ENCODE measurements at places on chromosomes 2 and 18. TPM values are rescaled to one million over a fixed set of nuclear protein-coding genes. Genes with fewer than 3 reads are reported as not detected.

DNA sequence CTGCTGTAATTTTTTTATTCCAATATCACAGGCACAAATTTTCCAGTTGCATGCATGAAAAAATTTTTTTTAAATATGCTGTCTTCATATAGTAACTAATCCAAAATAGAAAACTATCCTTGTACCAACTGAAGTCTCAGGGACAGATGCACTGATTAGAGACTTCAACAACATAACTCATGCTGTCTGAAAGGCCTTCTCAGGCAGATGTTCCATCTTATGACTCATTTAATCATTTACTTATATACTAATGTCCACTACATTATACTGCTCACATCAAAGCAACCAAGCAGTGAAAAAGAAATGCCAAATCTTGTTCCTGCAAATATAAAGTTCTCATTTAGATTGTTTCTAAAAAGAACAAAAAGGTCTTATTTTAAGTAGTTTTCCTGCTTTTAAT lies 53.1 kb downstream of the OLA1 start:
- H3K4me1 ChIP-seq = no peaks in the 10 kb centered on the region
- DNase-seq = peak; percentile 16
- H3K36me3 ChIP-seq = no peaks in the 10 kb centered on the region
- H3K27ac ChIP-seq = no peak overlapping the region

- no peak overlapping the region for H3K4me3 ChIP-seq
- H3K36me3 ChIP-seq = no peaks in the 10 kb centered on the region
- H3K27ac ChIP-seq = no peak overlapping the region
- peak; percentile 14 for DNase-seq
Measured at GRCh38 chr2:62076980-62077638, 118.8 kb upstream of the B3GNT2 start.

GRCh38 chr2:201204655-201205514 lies 21.9 kb downstream of the CASP10 start:
- DNase-seq = no peak
- H3K27ac ChIP-seq = no peak overlapping the region
- no peak overlapping the region for H3K4me3 ChIP-seq

DNA sequence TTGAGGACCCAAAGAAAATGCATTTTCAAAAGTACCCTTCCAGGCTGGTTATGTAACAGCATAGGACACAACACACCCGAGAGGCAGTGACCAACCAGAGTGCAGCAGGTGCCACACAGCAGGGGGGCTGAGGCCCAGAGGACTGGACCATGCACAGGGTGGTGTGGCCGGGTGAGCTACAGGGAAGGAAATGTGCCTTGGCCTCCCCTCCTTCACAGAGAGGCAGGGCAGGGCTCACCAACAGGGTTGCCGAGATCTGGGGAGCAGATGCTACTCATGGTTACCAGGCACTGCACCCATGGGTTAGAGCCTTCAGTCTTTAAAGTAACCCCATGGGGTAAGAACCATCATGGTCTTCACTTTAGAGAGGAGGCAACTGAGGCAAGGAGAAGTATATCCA lies 158.4 kb downstream of the MSH2 start:
- no peak for DNase-seq
- H3K36me3 ChIP-seq = no peaks in the 10 kb centered on the region

DNA sequence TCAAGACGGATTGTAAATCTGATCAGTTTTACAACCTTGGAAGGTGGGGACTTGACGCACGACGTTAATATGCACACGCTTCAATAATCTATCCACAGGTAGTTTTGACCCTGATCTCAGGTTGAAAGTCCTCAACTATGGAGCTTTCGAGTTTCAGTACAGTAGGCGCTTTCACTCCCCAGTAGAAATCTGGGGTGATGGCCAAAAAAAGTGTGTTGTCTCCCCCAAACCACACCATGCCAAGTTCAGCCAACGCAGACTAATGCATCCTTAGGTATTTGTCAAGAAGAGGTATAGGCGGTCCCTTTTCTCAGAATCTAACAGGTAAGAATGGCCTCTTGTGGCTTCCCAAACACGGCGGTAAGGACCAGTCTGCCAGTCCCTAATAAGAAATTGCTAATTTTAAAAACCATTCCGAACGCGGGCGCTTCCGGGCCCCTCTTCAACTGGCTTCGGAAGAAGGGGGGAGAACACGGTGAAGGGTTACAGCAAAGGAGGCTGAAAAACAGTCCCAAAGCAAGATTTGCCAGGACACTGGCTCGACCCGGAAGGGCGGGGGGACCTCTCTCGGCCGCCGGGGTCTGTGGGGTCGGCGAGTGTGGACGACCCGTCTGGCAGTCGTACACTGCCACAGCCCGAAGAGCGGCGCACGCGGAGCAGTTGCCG lies 659 bp downstream of the FAM210A start:
- no peaks in the 10 kb centered on the region for H3K27me3 ChIP-seq
- peak overlapping the region; percentile 89 for H3K4me3 ChIP-seq
- H3K36me3 ChIP-seq = no peaks in the 10 kb centered on the region
- peak; percentile 1 for DNase-seq

DNA sequence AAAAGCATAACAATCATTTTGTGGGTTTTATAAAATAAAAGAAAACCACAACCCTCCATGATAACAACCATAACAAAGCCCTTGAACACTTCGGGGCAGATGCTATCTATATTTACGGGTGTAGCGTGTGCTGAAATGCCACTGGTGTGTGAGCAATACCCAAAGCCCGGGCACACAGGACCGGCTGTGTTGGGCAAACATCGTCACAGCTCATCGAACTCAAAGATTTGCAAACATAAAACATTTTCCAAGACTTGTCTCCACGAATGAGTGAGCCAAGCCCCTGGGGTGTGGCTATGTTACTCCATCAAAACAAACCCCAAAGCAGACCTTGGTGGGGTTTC lies 290.2 kb downstream of the LPIN1 start:
- no peak overlapping the region for H3K4me3 ChIP-seq
- no peak for DNase-seq
- H3K27ac ChIP-seq = no peak overlapping the region
- peaks cover 4% of the 10 kb centered on the region for H3K4me1 ChIP-seq
- H3K27me3 ChIP-seq = no peaks in the 10 kb centered on the region
- no peaks in the 10 kb centered on the region for H3K36me3 ChIP-seq

GRCh38 chr2:26521054-26521912 lies 43.4 kb upstream of the OTOF start:
- no peak for DNase-seq
- H3K27ac ChIP-seq = no peak overlapping the region
- no peaks in the 10 kb centered on the region for H3K36me3 ChIP-seq
- H3K4me3 ChIP-seq = no peak overlapping the region

- no peak overlapping the region for H3K27ac ChIP-seq
- no peaks in the 10 kb centered on the region for H3K27me3 ChIP-seq
- no peak for DNase-seq
Measured at GRCh38 chr18:72652990-72653593, 109.0 kb upstream of the CBLN2 start.

- H3K4me1 ChIP-seq = peaks cover 36% of the 10 kb centered on the region
- H3K27me3 ChIP-seq = no peaks in the 10 kb centered on the region
- peak; percentile 61 for DNase-seq
- H3K4me3 ChIP-seq = peak overlapping the region; percentile 99
Measured at GRCh38 chr2:109613081-109613921, 465 bp downstream of the SEPTIN10 start.

- peak overlapping the region; percentile 27 for H3K27ac ChIP-seq
- no peaks in the 10 kb centered on the region for H3K27me3 ChIP-seq
- DNase-seq = peak; percentile 71
- no peaks in the 10 kb centered on the region for H3K36me3 ChIP-seq
Measured at GRCh38 chr2:152513681-152514080, 178.7 kb downstream of the FMNL2 start.

DNA sequence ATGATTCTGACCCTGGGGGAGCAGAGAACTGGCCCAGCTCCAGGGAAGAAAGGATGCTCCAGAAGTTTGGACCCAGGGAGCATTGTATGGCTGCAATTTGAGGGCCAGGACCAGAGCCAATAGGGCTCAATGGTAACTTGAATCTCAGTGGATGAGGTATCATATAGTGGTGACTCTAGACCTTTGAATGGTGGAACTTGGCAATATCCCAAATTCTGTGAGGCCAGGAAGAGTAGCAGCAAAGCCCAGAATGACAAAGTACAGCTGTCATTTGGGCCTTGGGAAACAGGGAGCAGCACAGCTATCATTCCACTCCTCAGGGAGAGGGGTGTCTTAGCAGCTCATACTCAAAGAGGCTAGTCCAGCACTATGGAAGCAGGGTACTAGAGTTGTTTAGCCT lies 332.9 kb upstream of the RBMS1 start:
- no peak overlapping the region for H3K4me3 ChIP-seq
- H3K27me3 ChIP-seq = peaks cover 2% of the 10 kb centered on the region
- H3K27ac ChIP-seq = no peak overlapping the region
- no peaks in the 10 kb centered on the region for H3K4me1 ChIP-seq
- DNase-seq = no peak

DNA sequence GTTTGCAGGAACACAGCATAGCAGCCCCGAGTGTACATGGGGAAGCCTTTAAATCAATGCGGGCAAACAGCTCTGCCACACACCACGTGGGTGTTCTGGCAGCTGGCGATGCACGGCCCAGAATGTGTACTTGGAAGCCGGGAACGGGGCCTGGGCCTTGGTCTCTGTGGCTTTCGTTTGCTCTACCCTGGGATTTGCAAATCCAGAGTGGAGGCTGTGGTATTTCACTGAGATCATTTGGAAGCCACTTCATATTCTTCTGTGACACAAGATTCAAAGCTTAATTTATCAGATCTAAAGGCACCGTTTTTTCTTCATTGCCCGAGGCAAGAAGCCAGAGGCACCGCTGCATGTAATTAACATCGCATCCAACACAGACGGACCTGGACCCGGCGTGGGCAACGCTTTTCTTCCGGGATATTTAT lies 246.3 kb upstream of the MYT1L start:
- H3K4me3 ChIP-seq = no peak overlapping the region
- no peak for DNase-seq
- no peak overlapping the region for H3K27ac ChIP-seq
- H3K36me3 ChIP-seq = no peaks in the 10 kb centered on the region
- H3K4me1 ChIP-seq = no peaks in the 10 kb centered on the region

DNA sequence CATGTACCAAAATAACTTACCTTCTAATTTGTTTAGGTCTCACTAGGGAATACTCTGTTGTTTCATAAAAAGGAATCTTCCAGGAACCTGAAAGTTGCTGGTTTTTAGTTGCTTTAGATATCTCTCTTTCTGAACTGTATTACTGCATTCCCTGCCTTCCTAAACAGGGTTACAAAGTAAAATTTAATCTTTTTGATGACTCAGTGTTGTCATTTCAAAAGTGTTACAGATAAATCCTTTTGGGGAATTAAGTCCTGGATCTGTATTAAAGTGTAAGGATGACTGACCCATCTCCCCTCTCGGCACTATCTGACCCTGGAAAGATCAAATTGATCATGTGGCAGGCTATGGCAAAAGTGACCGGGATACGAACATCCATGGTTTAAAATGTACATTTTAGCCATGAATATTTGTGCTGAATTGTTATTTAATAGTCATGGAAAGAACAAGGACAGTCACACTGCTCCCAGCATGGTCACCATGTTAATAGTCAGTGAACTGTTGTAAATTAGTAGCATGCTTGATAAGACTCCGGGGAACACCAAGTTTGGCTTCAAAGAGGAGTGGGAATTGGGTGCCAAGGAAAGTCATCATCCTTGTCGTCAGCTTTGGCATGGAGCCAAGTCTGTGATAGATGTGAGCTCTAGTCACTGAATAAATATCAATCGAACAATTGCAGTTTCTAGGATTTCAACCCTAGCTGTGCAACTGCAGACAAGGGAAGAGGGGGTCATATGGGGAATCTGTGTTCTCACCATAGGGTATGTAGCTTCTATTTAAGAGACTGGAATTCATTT lies 4.2 kb downstream of the PLEKHA3 start:
- DNase-seq = peak; percentile 39
- peaks cover 30% of the 10 kb centered on the region for H3K4me1 ChIP-seq
- no peaks in the 10 kb centered on the region for H3K27me3 ChIP-seq
- no peak overlapping the region for H3K27ac ChIP-seq
- H3K36me3 ChIP-seq = peaks cover 2% of the 10 kb centered on the region
- H3K4me3 ChIP-seq = no peak overlapping the region

GRCh38 chr2:196068271-196069209 lies at the start of gene DNAH7:
Gene DNAH7 (minus strand): TSS chr2:196068837. CDS start chr2:196068711, 126 bp downstream.
- H3K4me1 ChIP-seq = no peaks in the 10 kb centered on the region

DNA sequence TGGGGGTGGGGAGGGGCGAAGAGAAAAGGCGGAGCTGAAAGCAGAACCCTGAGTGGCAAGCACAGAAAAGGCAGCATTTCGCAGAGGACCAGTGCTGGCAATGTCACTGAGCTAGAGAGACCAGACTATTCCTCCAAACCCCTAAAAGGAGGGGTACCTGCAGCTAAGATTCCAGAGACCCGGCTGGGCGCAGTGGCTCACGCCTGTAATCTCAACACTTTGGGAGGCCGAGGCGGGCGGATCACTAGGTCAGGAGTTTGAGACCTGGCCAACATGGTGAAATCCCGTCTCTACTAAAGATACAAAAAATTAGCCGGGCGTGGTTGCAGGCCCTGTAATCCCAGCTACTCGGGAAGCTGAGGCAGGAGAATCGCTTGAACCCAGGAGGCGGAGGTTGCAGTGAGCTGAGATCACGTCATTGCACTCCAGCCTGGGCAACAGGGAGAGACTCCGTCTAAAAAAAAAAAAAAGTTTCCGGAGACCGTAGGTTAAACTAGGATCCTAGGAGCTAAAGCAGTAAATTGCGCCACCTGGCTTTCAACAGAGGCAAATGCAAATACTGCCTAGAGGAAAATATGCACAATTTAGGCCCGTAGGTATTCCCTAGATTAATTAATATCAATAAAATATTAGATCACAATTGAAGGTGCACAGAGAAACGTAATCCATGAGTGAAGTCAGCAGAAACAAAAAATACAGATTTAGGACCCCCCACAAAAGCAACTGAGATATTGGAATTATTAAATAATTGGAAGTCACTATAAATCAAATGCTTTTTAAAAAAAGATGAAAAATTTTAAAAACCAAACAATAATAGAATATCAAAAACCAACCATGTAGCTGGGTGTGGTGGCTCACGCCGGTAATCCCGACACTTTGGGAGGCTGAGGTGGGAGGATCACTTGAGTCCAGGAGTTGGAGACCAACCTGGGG lies 4.9 kb downstream of the UCN start:
- H3K36me3 ChIP-seq = no peaks in the 10 kb centered on the region
- peaks cover 3% of the 10 kb centered on the region for H3K4me1 ChIP-seq
- H3K27ac ChIP-seq = no peak overlapping the region
- H3K4me3 ChIP-seq = no peak overlapping the region
- DNase-seq = peak; percentile 32

GRCh38 chr18:28365411-28365831 lies 188.5 kb upstream of the CDH2 start:
- no peak overlapping the region for H3K4me3 ChIP-seq
- H3K4me1 ChIP-seq = no peaks in the 10 kb centered on the region
- DNase-seq = peak; percentile 51
- no peak overlapping the region for H3K27ac ChIP-seq
- no peaks in the 10 kb centered on the region for H3K27me3 ChIP-seq

GRCh38 chr2:152942940-152943440 lies 224.6 kb downstream of the ARL6IP6 start:
- H3K4me3 ChIP-seq = no peak overlapping the region
- no peak overlapping the region for H3K27ac ChIP-seq
- H3K27me3 ChIP-seq = no peaks in the 10 kb centered on the region
- H3K36me3 ChIP-seq = no peaks in the 10 kb centered on the region
- no peaks in the 10 kb centered on the region for H3K4me1 ChIP-seq
- no peak for DNase-seq

TMEM182 gene
- 5.8 TPM for total RNA-seq

CAPN14 gene
- total RNA-seq = 0.14 TPM

C2orf78 gene
- not detected for total RNA-seq

UGT1A4 gene
- not detected for total RNA-seq

DYSF gene
- 140 TPM for total RNA-seq

SNTG2 gene
- total RNA-seq = 1.9 TPM

PLEK gene
- not detected for total RNA-seq

C2orf66 gene
- total RNA-seq = 0.54 TPM

BOLA3 gene
- total RNA-seq = 48.8 TPM

CYTIP gene
- total RNA-seq = 0.16 TPM

ZNF521 gene
- 48.0 TPM for total RNA-seq

NEU2 gene
- total RNA-seq = not detected

SNED1 gene
- total RNA-seq = 0.48 TPM
